ENCODE measurements at places on chromosomes 7 and 10.

DNA sequence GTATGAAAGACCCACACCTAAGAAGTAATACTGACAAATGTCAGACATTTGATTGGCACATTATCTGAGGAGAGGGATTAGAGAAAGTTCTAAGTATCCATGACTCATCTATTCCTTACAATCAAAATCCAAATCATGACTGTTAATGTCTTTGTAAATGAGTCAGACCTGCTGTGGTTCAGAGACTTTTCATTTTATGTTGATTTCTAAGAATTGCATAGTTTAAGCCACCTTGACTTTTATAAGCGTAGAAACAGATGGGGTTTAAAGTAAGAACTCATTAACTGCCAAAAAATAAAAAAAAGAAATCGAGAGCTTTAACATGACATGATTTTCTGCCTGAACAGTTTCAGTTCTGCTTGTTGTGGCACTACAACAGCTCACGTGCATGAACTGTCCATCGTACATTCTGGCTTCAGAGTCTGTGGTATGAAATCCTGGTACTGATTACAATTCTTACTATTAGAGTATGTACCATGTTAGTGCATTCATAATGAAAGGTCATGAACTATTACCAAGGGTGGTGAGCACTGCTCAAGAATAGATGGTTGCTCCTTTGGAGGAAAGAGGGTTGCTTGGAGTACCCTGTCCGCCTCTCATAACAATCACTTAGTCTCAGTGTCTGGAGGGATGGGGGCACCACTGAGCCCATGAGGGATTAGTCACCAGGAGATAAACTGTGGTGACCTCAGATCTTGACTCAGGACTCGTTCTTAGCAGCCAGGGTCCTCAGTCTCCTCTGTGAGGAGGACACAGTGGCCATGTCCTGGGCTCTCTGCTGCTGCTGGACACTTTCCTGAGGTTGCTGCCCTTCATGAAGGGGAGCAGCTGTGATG is 42.2 kb downstream of the ACSM6 start:
- peak; percentile 17 for DNase-seq

- DNase-seq: no peak
Measured at GRCh38 chr10:6135039-6135438, 46.2 kb downstream of the RBM17 start.

- DNase-seq: no peak
Measured at GRCh38 chr7:95491634-95492314, 6.0 kb downstream of the ASB4 start.

- DNase-seq: no peak
Measured at GRCh38 chr7:108108131-108108530, 22.0 kb downstream of the LAMB4 start.

DNA sequence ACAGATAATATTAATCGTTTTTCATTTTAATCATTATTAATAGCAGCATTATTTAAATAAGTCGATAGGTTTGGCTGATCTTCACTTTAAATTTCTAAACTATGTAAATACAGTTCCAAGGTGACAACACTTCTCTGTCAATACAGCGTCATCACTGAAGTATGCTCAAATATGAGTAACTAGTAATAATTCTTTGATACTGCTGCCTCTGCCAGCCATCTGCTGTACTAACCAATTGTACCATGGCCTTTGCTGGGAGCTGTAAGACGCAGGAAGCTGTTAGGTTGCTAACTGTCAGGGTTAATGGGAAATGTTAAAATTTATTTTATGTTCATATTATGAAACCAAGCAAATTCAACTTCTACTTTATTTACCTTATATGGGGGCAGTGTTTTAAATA is 1650.5 kb upstream of the LRRTM3 start:
- no peak for DNase-seq

GRCh38 chr7:105980645-105981396 is 17.8 kb downstream of the CDHR3 start:
- no peak for DNase-seq

- DNase-seq: peak; percentile 67
Measured at GRCh38 chr7:100632951-100633717, 8.2 kb downstream of the TFR2 start.

GRCh38 chr7:148182264-148182663 is 408.3 kb upstream of the C7orf33 start:
- DNase-seq: no peak

DNA sequence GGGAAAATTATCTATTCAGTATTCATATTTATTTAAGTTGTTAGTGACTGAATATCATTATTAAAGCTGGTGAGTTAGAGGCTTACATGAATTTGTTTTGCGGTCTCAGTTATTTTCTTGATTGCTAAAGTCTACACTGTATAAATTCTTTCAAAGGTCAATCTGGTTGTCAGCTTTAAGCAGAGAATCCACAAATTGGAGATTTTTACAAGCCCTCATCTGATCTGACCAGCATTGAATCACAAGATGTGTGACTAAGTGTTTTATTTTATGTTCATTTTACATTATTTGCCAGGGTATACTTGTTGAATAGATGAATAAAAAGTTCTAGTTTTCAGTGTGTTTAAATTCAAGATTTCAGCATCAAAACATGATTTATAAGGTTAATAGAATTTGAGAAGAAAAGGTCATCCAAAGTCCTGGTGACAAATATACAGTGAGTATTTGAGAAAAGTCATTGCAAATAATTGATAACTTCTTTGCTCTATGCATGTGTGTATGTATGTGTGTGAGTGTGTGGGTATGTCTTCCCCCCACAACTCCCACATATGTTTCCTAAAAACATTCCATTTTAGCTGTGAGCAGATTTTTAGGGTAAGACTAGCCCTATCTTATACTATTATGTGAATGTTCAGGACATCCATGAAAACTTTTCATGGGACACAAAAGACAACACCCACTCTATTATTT is 4.4 kb downstream of the SEMA3A start:
- DNase-seq: no peak

DNA sequence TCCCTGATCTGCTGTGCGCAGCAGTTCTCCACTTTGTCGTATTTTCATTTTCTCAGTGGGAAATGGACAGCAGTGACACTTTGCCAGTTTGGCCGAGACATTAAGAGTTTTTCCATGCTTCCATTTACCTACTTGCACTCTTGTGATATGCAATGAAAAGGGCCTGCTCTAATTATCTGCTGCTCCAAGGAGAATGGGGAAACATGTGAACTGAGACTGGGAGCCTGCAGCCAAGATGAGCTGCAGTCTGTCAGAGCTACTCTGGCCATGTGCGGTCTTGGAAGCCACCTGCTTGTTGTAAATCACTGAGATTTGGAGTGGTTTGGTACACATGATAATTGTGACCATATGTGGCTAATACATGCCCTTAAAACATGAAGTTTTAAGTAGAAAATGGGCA is 586.6 kb upstream of the POT1 start:
- DNase-seq: no peak

- DNase-seq: no peak
Measured at GRCh38 chr7:112038353-112038752, 167.8 kb downstream of the DOCK4 start.

- DNase-seq: no peak
Measured at GRCh38 chr7:80977751-80978150, 58.9 kb upstream of the SEMA3C start.

- DNase-seq: no peak
Measured at GRCh38 chr10:118444069-118444468, 101.9 kb upstream of the FAM204A start.

- no peak for DNase-seq
Measured at GRCh38 chr10:42781893-42782445, 626 bp upstream of the BMS1 start.

- no peak for DNase-seq
Measured at GRCh38 chr7:111388912-111389311, 173.4 kb downstream of the IMMP2L start.

DNA sequence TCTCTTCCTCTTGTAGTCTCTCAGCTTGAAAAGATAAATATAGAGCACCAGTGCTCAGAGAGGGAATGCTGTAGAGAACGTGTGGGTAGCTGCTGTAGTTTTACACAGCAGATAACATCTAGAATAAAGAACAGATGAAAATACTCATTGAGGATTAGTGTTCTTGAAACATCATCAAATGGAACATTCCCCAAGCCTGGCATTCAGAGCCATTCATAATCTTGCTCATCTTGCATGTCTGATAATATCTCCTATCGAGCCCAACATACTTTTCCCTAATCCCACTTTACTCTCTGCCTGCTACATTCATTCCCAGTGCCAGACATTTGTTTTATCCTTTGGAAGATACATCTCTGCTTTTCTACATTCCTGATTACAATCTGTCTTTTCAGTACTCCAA is 35.2 kb downstream of the MCU start:
- DNase-seq: no peak

DNA sequence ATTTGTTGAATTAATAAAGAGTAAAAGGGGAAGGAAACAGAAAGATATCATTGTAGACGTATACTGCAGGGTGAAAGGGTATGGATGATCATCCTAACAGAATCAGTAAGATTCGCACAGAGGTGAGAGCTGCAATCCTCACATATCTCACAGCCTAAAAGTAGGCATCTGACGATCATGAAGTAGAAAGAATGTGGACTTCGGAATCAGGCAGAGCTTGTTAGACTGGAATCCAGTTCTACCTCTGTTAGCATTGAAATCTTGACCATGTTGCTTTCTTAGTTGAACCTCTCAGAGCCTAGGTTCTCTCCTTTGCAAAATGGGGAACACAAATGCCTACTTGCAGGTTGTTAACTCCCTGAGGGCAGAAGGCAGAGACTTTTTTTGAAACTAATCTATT is 320.0 kb upstream of the C7orf33 start:
- no peak for DNase-seq

- peak; percentile 68 for DNase-seq
Measured at GRCh38 chr10:101018600-101019439, 12.1 kb downstream of the PDZD7 start.
